ENCODE measurements at places on chromosomes 6 and 20.

- DNase-seq: no peak
Observed at GRCh38 chr6:108660251-108660650, 99.5 kb downstream of the FOXO3 start.

- no peak for DNase-seq
Observed at GRCh38 chr6:125868678-125869395, 78.1 kb downstream of the NCOA7 start.

DNA sequence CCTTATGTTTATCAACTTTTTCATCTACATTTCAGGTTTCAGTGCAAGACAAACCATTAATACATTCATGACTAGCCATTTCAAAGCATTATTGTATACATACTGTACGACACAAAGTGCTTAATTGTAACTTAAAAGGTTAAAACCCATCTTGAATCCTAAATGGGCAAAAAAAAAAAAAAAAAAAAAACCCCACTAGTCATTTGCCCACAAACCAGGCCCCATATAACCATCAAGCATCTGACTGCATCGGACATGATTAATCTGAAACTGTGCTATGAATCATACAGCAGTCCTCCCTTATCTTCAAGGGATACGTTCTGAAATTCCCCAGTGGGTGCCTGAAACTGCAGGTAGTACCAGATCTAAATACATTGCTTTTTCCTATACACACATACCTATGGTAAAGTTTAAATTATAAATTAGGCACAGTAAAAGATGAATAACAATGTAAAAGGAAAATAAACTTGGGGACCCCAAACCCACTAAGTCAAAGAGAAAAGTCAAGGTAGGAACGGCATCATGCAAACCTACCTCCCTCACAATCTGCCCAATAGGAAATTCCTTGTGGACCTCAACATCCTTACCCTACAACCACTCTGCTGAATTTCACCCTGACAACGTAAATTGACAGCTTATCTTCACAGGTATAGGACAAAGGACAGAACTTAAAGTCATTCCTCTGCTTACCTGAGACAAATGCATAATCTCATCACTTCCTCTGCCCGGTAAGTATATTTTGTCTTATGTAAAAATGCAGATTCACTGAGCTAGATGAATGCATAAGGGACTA is 14.3 kb downstream of the B4GALT5 start:
- peak; percentile 41 for DNase-seq

GRCh38 chr6:134701301-134701700 is 248.6 kb downstream of the ALDH8A1 start:
- no peak for DNase-seq

- DNase-seq: no peak
Observed at GRCh38 chr6:3190056-3190455, 32.7 kb upstream of the TUBB2A start.

DNA sequence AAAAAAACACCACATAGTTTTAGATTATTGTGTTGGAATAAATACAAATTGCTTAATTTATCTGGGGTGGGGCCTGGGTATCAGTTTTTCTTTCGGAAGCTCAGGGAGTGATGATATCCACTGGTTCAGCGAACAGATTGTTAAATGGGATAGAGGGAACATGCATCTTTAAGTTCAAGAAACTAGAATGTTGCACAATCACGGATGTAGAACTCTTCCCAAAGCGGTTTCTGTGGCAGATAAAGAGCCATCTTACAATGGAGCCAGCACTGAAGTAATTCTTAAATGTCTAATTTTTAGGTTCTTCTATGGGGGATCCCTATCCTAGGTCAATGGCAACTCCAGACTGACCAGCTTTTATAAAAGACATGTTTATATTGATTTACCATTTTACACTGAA is 9.7 kb upstream of the RMND1 start:
- no peak for DNase-seq

- peak; percentile 20 for DNase-seq
Observed at GRCh38 chr6:336159-337114, 44.1 kb downstream of the DUSP22 start.

- DNase-seq: no peak
Observed at GRCh38 chr6:167683028-167683862, 143.5 kb upstream of the AFDN start.

DNA sequence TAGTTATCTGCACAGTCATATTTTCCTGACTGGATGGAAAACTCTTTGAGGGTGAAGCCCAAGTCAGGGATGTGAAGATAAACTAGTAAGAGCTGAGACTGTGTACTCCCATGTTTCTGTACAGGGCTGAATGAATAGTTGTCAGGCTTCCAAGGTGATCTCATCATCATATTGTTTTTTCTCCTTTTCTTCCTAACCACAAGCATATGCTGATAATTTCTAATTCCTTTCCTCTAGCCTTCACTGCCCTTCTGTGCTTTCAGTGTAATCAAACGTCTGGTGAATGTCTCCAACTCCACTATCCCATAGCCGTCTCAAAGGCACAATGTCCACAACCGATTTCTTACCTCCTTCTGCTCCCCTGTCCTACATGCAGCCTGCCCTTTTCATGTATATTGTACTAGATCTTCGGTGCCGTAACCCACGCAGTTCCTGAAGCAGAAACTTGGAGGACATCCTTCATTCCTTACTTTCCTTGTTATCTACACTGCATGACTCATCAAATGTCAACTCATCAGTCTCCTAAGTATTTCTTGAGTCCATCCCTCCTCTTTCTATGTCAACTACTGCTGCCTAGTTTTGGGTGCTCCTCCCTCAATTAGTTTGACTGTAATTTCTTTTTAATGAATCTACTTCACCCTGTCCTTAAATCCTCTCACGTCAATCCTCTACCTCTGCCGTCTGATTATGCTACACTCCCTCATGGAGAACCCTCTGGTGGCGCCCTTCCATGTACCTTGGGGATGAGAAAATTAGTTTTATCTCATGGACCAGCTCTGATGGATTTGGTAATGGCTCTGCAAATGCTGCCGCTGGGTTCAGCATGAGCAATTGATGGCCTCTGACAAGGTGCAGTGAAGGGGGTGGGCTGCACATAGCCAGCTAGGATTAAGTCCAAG is 21.9 kb downstream of the NCOA7 start:
- DNase-seq: no peak

DNA sequence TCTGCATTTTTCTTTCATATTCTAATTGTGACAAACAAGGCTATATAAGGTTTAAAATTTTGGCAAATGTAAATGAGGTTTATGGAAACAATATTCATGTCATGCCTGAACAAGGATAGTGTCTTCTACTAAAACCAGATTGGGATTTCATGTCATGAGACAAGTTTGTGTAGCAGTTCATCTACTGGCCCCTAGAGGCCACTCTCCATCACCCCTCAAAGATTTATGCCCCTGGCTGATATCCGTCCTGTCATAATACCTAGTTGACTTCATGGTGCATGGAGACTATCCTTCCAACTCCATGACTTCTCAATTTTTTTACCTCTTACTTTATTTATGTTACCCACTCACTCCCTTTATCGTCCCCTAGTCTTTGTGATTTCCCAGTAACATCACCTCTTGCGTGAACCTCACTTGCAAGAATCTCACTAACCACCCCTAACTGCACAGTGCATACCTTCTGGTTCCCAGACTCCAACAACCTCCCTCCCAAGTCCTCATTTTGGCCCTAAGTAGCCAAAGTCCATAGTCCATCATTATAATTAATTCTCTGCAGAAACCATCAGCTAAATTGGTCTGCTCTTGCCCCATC is 179.8 kb downstream of the TASP1 start:
- DNase-seq: peak; percentile 10

DNA sequence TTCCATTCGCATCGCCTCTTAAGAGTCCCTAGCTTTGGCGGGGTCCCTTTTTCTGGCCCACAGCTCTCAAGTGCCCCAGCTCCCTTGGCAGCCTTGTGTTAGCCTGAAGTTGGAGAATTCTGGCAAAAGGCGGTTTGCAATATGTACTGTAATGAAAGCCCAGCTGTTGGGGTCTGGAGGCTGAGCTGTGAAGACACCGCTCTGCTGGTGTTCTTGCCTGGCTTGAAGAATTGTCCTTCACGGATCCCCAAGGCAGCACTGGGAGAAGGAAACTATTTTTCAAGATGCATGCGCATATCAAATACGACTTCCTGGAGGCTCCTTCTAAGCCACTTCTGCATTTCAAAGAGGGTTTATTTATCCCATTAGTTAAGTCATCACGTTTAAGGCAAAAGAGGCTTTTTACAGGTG is 21.4 kb upstream of the CITED2 start:
- DNase-seq: no peak

GRCh38 chr6:130851026-130851425 is 23.8 kb downstream of the SMLR1 start:
- no peak for DNase-seq

DNA sequence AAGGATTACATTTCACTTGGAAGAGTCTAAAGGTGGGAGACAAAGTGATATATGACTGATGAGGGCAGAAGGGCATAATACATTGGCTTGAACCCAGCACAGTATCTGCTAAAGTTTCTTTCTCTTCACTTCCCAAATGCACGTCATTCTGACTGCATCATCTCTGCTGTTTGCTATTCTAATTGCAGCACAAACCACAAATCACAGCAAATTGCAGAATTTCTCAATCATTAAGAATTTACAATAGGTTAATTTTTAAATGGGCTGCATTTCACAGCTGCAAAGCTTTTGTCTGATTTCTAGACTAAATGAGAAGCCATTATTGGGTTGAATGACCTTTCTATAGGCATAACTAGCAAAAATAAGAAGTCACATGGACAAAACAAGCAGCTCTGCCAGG is 337.0 kb downstream of the RNGTT start:
- DNase-seq: no peak

DNA sequence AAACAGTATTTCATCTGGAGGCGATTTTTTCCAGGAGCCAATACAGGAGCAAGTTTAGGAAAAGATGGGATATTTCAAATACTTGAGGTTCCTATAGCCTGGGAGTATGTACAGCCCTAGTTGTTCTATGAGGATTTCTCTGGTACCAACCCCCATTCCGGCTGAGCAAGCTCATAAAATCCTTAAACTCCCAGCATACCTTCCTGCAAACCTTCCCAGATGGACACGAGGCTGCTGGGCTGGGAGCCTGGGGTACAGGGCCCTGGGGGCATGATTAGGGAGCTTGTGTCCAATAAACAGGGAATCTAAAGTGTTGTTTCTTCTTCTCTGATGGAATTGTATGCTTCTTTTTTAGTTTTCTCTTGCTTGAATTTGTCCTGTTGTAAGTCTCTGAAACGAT is 1.5 kb downstream of the PRRC2A start:
- no peak for DNase-seq

- DNase-seq: no peak
Observed at GRCh38 chr6:119749335-119749734, 399.8 kb upstream of the MAN1A1 start.

GRCh38 chr6:139996253-139996834 is 621.9 kb upstream of the CITED2 start:
- DNase-seq: no peak

- DNase-seq: no peak
Observed at GRCh38 chr6:66522864-66523263, 815.8 kb upstream of the EYS start.

- DNase-seq: no peak
Observed at GRCh38 chr6:2157441-2158127, 87.8 kb downstream of the GMDS start.

DNA sequence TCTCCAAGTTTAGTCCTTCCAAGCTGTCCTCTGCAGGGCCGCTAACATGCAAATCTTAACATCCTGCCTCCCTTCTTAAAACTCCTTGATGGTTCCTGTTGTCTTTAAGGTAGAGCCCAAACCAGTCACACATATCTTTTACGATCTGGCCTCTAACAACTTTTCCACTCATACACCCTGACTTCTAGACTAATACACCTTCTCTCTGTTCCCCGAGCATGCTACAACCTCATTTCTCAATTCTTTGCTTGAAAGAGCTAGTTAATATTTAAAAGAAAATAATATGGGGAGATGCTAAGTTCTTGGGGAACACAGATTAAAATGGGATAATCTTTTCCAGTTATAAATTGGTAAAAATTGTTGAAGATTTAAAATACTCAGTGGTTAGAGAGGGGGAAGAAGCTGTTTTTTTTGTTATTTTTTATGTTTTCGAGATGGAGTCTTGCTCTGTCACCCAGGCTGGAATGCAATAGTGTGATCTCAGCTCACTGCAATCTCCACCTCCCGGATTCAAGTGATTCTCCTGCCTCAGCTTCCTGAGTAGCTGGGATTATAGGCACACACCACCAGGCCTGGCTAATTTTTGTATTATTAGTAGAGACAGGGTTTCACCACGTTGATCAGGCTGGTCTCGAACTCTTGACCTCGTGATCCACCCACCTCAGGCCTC is 250.7 kb downstream of the MAFB start:
- no peak for DNase-seq

DNA sequence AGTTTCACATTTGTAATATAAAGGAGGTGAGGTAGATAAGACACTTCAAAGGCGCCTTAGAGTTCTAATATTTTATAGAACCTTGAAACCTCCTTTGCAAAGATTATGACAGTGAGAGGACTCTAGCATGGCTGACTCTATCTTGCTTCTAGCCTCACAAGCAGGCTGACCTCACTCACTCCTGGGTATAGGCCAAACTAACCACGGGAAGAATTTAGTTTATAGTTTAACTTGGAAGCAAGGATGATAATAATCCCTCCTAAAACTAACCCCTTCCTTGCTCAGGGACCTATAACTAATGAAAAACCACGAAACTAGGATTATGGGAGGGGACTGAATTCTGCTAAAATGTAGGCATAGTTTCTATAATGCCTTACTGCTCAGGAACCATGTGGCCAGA is 84.3 kb downstream of the FILIP1 start:
- DNase-seq: no peak

- no peak for DNase-seq
Observed at GRCh38 chr6:117266257-117267053, 1.1 kb downstream of the VGLL2 start.

DNA sequence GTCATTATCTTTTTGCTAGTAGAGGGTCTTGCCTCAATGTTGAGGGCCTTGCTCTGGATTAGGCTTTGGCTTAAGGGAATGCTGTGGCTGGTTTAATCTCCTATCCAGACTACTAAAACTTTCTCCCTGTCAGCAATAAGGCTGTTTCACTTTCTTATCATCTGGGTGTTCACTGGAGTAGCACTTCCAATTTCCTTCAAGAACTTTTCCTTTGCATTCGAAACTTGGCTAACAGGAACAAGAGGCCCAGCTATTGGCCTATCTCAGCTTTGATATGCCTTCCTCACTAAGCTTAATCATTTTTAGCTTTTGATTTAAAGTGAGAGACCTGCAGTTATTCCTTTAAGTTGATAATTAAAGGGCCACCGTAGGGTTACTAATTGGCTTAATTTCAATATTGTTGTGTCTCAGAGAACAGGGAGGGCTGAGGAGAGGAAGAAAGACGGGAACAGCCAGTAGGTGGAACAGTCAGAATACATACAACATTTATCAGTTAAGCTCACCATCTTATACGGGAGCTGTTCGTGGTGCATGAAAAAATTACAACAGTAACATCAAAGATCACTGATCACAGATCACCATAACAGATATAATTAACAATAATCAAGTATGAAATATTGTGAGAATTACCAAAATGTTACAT is 186.7 kb downstream of the PTPRK start:
- no peak for DNase-seq

GRCh38 chr20:37432606-37433005 is 86.7 kb downstream of the SRC start:
- DNase-seq: no peak

- no peak for DNase-seq
Observed at GRCh38 chr20:21433329-21433890, 36.1 kb upstream of the NKX2-4 start.

GRCh38 chr6:116352515-116353471 is 18.0 kb upstream of the DSE start:
- no peak for DNase-seq
